ENCODE measurements at places on chromosomes 7 and 10.

- no peak for DNase-seq
These were observed 32.5 kb downstream of the DYDC1 start for GRCh38 chr10:80324086-80324485.

DNA sequence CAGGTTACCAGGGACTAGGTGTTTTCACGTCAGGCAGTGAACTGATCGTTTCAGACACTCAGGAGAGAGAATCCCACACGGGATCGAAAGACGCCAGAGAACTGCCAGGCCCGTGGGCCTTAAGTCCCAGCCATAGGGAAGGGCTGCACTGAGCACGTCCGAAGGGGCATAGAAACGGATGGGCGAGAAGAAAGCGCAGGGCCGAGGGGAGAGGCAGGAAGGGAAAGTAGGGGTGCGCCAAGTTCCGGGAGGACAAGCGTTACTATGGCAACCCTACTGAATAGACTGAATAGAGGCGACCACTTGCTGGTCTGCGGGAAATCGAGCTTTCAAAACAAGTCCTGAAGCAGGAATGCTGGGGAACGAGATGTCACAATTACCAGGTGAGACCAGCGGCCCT, 421.3 kb upstream of the NUPR2 start:
- no peak for DNase-seq

- no peak for DNase-seq
These were observed 1079.6 kb upstream of the C7orf33 start for GRCh38 chr7:147510923-147511322.

GRCh38 chr10:24427678-24428409, 218.9 kb downstream of the KIAA1217 start:
- DNase-seq, result no peak

Measured in stimulated activated CD8-positive, alpha-beta memory T cell treated with anti-CD3 and anti-CD28 coated beads, Interleukin-7, amount 100 ng/mL, for 48 hours (primary cell).